Midbrain (tissue), 1 donor: ENCODE measurements at places on chromosomes 16 and 17.

GRCh38 chr17:29158096-29158487 lies 22.1 kb downstream of the MYO18A start:
- no peak for DNase-seq

DNA sequence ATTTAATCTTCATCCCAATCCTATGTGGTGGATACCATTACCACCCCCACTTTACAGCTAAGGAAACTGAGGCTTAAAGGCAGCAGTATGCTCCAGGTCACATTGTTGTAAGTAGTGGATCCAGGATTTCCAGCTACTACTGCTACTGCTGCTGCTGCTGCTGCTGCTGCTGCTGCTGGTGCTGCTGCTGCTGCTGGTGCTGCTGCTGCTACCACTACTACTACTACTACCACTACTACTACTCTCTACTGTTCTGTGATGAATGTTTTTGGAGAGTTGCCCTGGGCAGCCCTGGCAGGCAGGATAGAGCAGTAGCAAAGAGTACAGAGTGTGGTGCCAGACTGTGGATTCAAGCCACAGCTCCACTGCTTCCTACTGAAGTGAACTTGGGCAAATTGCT lies 49.3 kb upstream of the SLC12A3 start:
- DNase-seq, result peak; percentile 50

- no peak for DNase-seq
These were observed 920 bp upstream of the ZCCHC14 start for GRCh38 chr16:87493608-87494280.

- peak; percentile 64 for DNase-seq
These were observed 18.3 kb upstream of the WFIKKN2 start for GRCh38 chr17:50816771-50817751.

GRCh38 chr17:65190467-65191097 lies 53.4 kb downstream of the RGS9 start:
- DNase-seq, result no peak
